ENCODE measurements at places on chromosomes 16 and 17.
A peak's percentile ranks its signal among the peaks of the same experiment; 100 is the strongest.

GRCh38 chr17:3594051-3594800 is 15.0 kb downstream of the TRPV1 start:
- DNase-seq, result peak; percentile 28

- peak; percentile 28 for DNase-seq
These were observed 17.1 kb upstream of the CPSF4L start for GRCh38 chr17:73278465-73279453.

GRCh38 chr17:9702482-9702881 is 57.2 kb downstream of the USP43 start:
- no peak for DNase-seq

GRCh38 chr16:17382949-17383863 is 87.6 kb downstream of the XYLT1 start:
- no peak for DNase-seq

DNA sequence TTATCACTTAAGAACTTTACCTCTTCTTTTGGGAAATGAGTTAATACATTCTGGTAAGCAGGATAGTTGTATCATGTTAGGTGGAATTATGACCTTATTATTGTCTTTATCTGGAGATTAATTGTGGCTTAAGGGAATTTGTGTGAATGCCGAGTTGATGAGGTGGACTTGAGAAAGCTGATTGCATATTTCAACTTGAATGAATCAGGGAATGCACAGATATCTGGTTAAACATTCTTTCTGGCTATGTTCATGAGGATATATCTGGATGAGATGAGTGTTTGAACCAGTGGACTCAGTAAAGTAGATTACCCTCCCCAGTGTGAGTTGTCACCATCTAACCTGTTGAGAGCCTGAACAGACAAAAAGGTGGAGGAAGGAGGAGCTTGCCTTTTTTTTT is 326.1 kb upstream of the GOT2 start:
- peak; percentile 93 for DNase-seq

DNA sequence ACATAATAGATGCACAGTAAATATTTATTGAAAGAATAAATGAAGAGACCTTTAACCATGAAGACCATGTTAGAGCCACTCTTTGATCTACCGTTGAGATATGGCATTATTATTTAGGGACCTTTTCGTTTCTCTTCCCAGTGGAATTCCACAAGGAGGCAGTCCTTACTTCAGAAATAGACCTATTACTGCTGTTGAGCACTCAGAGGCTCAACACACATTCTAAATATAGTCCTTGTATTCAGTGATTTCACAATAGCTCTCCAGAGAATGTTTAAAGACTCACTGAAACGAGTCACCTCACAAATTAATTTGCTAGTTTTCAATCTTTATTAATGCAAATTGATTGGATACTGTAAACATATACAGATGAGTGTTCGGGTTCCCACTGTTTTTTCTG is 603.8 kb downstream of the CDH8 start:
- no peak for DNase-seq

- DNase-seq, result no peak
These were observed 589 bp downstream of the PEMT start for GRCh38 chr17:17590883-17591354.

GRCh38 chr17:57294629-57295501 is 38.5 kb downstream of the MSI2 start:
- DNase-seq, result peak; percentile 74

- no peak for DNase-seq
These were observed 83.8 kb downstream of the CDH11 start for GRCh38 chr16:65038100-65038499.

- no peak for DNase-seq
These were observed 150.2 kb upstream of the GSE1 start for GRCh38 chr16:85462714-85463611.

DNA sequence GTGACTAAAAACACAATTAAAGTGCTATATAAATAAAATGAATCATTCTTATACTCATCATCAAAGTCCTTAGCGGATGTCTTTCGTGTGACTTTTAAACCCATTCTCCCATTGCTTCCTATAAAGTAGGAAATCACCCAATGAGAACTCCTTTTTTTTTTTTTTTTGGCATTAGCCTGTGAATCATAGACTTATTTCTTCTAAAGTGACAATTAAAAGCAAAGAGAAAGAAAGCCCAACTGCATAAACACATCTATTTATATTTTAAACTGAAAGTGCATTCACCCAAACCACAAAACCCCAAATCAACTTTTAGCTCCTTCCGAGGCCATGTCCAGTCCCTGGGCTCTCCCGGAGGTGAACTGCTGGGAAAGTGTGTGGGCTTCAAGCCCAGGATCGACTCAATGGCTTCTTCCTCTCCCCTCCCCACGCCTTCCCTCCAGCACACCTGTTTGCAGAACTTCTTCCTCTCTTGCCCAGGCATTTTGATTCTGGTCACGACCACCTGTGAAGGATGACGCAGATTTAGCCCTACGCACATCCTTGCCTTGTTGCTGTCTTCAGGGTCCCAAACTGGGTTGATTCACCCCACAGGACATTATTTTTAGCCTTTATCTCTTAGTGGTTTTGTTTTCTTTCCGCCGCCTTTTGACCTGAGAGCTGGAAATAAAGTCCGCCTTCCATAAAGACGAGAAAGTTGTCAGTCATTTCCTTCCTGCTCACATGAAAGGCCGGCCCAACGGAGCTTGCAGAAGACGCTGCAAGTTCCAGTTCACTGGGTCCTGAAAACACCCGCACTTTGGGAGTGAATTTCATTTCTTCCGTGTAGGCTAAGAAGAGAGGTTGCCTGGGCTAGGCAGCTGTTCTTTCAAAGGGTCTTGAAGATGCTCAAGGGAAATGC is 166.8 kb downstream of the MAP2K6 start:
- DNase-seq, result no peak

DNA sequence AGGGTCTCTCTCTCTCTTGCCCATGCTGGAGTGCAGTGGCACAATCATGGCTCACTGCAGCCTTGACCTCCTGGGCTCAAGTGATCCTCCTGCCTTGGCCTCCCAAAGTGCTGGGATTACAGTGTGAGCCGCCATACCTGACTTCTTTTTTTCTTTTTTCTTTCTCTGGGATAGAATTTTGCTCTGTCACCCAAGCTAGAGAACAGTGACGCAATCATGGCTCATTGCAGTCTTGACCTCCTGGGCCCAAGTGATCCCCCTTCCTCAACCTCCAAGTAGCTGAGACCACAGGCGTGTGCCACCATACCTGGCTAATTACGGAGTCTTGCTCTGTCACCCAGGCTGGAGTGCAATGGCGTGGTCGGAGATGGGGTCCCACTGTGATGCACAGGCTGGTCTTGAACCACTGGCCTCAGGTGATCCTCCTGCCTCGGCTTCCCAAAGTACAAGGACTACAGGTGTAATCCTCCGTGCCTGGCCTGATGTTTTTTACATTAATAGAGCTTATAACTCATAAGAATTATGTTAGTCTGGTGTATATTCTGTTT is 76.5 kb downstream of the BCAS3 start:
- DNase-seq, result no peak

GRCh38 chr17:33803686-33804085 is 451.4 kb upstream of the CCL2 start:
- no peak for DNase-seq

DNA sequence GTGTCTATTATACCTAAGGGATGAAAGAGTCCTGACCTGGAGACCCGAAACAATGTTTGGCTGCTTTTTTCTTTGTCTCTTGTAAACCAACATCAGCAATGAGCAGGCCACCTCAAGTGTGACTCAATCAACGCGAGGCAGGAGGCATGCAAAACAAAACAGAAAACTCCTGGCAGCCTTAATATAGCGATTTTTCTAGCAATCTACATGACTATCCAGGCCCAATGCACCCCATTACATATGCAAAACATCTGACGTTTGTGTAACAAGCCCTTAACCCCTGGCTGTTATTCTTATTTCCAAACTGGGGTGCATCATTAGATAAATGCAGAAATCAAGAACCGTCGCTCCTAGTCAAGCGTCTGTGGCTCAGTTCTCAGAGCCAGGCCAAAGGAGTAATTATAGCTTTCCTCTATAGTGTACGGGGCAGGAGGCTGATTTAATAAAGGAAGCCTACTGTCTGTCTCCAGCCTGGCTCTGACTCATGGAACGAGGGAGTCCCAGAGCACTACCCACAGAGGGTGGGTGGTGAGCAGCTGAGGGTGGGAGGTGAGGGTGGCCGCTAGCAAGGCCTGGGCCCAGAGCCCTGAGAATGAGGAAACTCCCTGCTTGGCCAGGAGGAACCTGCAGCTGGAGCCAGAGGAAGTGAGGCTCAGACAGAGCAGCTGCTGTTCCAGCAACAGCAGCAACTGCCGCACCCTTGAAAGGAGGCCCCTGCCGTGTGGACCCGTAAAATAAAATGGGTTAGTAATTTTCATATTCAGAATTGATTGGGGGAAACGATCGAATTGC is 43.9 kb downstream of the CHD9 start:
- DNase-seq, result peak; percentile 91

DNA sequence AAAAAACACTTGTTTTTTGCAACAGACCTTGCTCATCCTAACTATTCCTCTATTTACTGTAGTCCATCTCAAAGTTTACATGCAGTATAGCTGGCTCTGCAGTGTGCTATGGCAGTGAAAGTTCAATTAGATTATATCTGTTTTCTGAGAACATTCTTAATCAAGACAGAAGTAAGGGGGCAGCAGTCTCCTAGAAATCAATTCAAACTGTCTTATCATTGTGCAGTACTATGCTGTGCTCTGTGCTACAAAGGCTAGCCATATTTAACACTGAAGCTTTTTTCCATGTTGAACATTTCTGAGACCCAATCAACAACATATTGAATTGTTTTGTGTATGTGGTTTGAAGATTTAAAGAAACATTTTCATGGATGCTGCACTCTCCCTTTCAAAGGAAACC is 11.4 kb downstream of the NETO2 start:
- DNase-seq, result no peak

DNA sequence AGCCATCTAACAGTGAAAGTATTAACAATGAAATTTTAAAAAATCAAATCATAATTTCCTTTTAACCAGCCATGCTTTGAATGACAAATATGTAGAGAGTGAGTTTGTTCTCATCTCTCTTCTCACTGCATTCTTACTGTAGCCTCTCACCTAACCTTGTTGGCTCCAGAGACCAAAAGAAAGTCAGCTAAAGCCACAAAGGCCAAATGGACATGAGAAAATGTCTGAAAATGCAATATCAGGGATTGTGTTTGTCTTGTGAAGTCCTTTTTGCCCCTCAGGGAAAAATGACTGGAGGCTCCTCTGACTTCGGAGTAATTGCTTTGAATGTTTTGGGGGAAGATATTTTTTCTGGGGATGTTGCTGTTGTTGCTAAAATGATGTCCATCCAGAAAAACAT is 166.3 kb downstream of the SLC39A11 start:
- peak; percentile 67 for DNase-seq

GRCh38 chr17:15981208-15981607 is 18.3 kb downstream of the ZSWIM7 start:
- DNase-seq, result no peak

DNA sequence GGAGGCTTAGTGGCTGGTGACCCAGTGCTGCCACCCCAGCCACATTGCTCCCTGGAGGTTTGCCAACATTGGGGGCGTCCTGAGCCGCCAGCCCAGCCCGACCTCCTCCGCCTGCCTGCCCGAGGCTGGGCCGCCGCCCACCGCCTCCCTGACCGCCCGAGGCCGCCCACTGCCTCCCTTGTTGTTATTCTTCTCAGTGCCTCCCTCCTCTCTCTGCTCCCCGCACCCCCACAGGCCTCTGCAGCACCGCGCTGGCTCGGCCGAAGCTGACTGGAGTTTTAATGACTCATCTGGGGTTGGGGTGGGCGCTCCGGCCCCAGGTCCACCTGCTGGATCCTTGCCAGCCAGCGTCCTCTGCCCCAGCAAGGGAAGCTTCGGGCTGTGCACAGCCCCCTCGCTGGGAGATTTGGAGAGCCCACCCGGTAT is 102.5 kb downstream of the RBFOX3 start:
- no peak for DNase-seq

GRCh38 chr17:1762901-1763898 is 1.3 kb downstream of the SERPINF1 start:
- DNase-seq, result peak; percentile 51

DNA sequence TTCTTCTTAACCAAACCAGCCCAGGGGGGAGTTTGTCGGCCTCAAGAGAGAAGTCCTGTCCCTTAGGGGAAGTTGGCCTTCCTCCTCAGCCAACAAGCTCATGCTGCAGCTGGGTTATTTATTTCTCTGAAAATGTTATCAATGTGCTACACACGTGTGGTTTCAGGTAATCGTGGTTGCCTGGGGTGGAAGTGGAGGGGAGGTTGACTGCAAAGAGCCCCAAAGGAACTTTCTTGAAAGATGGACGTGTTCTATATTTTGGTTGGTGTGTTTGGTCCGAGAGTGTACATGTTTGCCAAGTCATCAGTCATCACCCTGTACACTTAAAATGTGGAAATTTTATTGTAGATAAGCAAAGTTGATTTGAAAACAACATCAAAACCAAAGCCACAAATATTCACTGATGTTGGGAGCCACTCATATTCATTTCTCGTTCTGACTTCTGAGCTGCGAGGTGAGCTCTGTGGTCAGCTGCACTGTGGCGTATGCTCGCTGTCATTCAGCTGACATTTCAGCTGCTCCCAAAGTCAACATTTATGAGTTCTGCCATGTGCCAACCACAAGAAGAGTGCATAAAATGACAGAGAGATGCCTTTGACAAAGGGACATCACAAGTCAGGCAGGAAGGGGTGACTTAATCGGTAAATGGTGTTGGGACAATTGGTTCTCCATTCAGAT is 26.5 kb upstream of the ADGRG1 start:
- DNase-seq, result no peak

DNA sequence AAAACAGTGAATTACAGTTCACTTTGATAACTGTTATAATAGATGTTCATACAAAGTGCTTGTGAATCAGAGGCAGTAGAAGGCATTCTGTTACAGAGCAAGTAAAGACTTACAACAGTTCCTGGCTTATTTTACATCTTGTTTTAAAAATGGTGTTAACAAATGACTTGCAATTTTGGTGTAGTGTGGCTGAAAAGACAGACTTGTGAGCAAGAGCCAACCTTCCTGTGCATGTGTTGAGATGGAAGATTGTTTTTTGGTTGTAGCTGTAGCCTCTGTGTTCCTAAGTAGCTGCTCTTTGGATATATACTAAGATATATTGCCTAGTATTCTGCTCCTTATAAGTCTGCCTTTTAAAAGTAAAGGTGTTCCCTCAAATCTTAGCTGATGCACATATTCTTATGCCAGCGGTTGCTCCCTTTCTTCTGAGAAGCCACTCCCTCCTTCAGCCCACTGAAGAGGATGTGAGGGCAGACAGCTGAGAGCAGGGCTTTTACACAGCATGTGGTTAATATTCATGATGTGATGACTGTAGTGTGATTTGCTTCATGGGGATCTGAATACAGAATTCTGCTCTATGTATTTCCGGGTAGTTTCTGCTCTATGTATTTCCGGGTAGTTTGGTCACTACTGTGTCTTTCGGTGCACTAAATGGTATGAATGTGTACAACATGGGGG is 182.3 kb downstream of the PHKB start:
- DNase-seq, result peak; percentile 2

GRCh38 chr16:88705801-88706228 is 393 bp downstream of the RNF166 start:
- no peak for DNase-seq
